ENCODE measurements at places on chromosomes 4 and X.

DNA sequence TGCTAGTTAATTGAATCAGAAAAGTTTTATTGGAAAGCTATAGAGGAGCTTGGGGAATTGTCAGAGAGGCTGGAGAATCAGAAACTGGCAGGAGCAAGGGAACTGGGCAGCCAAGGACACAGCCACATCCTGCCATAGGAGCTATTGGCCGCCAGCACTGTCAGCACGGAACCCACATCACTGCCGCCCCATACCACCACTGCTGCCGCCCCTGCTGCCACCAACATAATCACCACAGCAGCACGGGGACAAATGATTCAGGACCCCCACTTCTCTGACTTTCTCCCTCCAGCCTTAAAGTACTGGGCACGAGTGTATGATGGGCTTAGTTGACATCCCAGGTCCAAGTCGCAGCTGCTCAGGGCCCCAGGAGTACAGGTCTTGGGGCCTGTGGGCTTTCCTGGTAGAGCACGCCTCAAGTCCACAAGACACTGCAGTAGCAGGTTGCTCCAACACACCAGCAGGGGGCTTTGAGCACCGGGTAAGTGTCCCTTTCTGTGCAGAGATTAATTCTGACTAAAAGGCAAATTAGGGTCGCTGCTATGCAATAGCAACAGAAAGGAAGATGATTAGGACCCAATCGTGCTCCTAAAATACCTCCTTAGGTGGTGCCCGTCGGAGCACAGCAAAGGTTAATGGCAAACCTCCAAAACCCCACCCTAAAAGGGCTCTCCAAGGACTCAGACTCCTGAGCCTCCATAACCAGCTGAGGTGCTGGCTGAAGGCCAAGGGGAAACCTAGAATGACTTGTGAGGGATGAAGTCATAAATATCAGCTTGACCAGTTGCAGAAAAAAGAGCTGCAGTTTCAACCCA, 6.9 kb downstream of the PJA1 start:
- DNase-seq, result peak; percentile 3

- peak; percentile 1 for DNase-seq
Observed at GRCh38 chrX:70030301-70030767, 19.4 kb downstream of the AWAT2 start.

DNA sequence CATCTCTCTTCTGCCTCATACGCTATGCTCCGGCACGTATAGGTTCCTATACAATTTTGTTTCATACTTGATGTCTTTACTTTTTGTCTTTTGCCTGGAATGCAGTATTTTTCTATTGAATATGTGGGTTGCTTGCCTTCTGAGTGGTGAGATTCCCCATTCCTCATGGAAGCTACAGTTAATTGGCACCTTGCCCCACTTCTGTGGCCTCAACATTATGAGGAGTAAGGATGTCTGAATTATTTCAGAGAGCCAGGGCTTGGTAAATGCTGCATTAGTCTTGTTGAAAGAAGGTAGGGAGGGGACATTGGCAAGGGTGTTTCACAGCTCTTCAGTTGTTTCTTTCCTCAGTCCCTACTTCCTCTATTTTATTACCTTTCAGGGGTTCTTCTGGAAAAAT, 23.0 kb downstream of the CDKL5 start:
- no peak for DNase-seq

DNA sequence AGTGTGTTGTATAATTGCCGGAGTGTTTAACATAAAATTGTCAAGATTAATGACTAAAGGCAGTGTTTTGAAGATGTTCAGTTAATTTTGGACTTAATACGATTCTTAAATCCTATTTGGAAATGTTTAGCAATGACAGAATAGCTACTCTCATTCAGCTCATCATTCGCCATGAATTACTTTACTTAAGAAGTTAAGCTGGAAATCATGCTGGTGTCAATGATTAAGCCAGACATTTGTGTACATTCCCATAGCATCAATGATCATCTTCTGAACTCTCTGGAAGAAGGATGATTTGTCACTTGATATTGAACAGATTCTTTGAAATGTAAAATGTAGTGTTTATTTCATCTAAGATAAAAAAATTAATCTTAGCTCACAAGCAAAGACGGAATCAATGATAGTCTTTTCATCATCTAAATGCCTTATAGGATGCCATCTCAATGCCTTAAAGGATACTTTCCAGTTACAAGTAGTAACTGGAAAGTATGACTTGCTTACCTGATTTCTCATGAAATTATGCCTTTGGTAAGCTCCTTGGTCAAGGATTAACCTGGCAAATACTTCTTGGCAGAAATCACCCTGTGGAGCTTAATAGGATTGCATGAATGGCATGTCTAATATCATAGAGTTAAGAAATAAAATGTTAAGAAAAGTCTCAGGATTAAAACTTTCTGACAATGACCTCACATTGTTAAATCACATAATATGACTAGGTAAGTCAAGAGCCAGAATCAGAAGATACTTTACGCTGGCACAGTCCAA, 515.5 kb upstream of the AGA start:
- no peak for DNase-seq
